ENCODE measurements at places on chromosomes 13 and 19. TPM values are rescaled to one million over a fixed set of nuclear protein-coding genes. Genes with fewer than 3 reads are reported as not detected.

Gene ATP1A3
- total RNA-seq: 3.4 TPM

Gene ZNF562
- 26.7 TPM for total RNA-seq

Gene FGF21
- total RNA-seq: not detected

Gene ZC3H4
- 114 TPM for total RNA-seq

Gene RDH13
- 23.9 TPM for total RNA-seq

Gene LGALS7B
- total RNA-seq: not detected

Gene ZNF534
- not detected for total RNA-seq

Gene ERICH6B
- not detected for total RNA-seq

Gene WDR62
- 46.0 TPM for total RNA-seq

Gene CACNG6
- total RNA-seq: not detected

Gene PTGIR
- 1.8 TPM for total RNA-seq

Gene SLC10A2
- total RNA-seq: not detected

Gene OLFM4
- total RNA-seq: not detected

GRCh38 chr19:5232798-5233505 is 107.7 kb downstream of the PTPRS start:
- no peak overlapping the region for H3K27ac ChIP-seq
- H3K4me3 ChIP-seq: no peak overlapping the region
- peaks cover 14% of the 10 kb centered on the region for H3K27me3 ChIP-seq
- H3K36me3 ChIP-seq: no peaks in the 10 kb centered on the region

GRCh38 chr19:8965887-8966286 is 44.3 kb downstream of the MUC16 start:
- no peaks in the 10 kb centered on the region for H3K27me3 ChIP-seq
- H3K4me1 ChIP-seq: no peaks in the 10 kb centered on the region
- H3K27ac ChIP-seq: no peak overlapping the region
- DNase-seq: no peak
- no peak overlapping the region for H3K4me3 ChIP-seq

DNA sequence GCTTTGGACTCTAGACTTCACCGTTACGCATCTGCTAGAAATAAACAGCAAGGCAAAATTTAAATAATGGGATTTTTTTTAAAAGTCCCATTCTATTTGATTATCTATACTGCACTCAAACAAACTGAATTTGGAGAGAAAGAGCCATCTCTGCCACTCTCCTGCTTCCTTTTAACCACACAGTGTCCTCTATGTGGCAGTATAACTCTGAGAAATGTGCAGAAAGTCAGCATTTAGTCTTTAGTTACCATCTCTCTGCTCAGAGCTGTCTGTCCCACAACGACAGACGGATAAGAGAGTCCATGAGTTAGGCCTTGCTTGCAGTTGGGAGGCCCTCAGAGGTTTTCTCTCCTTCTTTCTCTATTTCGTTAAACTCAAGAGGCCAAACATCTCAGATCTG is 21.2 kb downstream of the CCNA1 start:
- peaks cover 3% of the 10 kb centered on the region for H3K27me3 ChIP-seq
- H3K4me1 ChIP-seq: peaks cover 10% of the 10 kb centered on the region
- H3K36me3 ChIP-seq: no peaks in the 10 kb centered on the region
- H3K4me3 ChIP-seq: no peak overlapping the region
- no peak for DNase-seq
- no peak overlapping the region for H3K27ac ChIP-seq

DNA sequence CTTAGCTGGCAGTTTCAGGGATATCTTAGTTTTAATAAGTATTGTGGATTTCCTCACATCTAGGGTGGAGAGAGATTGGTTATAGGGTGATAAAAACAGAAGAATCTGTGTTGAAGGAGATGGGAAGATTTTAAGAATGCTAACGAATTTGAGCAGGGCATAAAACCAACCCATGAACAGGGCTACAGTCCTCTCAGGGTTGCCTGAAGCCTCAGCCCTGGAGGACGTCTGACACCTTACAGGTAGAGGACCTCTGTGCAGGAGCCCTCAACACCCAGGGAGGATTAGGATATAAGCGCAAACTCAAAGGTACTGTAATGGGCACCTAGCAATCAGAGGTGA is 461 bp upstream of the WASF3 start:
- no peak overlapping the region for H3K27ac ChIP-seq
- H3K4me3 ChIP-seq: no peak overlapping the region
- peaks cover 42% of the 10 kb centered on the region for H3K27me3 ChIP-seq
- H3K36me3 ChIP-seq: peaks cover 1% of the 10 kb centered on the region
- DNase-seq: no peak

- no peak for DNase-seq
- H3K36me3 ChIP-seq: no peaks in the 10 kb centered on the region
Measured at GRCh38 chr13:93953841-93954240, 525.6 kb downstream of the DCT start.

DNA sequence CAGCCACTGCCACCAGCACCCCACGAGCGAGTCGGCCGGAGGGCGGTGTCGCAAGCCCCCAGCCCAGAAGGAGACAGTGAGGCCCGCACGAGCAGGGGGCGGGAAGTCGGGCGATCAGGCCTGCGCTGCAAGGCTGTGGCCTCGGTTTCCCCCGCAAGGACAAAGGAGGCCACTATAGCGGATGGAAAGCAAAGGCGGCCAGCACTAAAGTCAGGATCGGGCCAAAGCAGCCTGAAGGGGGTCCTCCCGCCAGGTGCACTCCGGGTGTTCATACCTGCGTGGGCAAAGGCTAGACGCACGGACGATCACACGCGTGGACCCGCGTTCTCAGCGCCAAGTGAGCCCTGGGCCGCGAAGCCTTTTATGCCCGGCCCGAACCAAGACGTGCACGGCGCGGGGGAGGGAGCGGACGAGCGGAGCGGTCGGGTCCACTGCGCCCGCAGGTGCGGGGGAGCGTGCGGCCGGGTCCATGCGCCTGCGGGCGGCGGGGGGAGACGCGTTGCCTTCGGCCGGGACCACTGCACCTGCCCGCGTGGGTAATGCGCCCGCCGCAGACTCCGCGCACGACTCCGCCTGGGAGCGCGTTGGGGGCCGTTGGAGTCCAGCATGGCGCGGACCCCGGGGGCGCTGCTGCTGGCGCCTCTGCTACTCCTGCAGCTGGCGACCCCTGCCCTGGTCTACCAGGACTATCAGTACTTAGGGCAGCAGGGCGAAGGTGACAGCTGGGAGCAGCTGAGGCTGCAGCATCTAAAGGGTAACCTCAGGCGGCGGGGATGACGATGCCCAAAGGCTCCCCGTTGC is at the start of the genes PRDX2 and THSD8:
PRDX2 (minus strand) TSS at position 335 of the 801 bp plus-strand sequence. CDS start 539 bp downstream, outside the sequence.
THSD8 (plus strand) TSS at position 604 of the 801 bp plus-strand sequence; CDS start at position 607, 3 bp downstream.
- DNase-seq: peak; percentile 81
- no peaks in the 10 kb centered on the region for H3K27me3 ChIP-seq
- peaks cover 5% of the 10 kb centered on the region for H3K36me3 ChIP-seq
- peak within 1 kb of the TSS; percentile 84 for H3K27ac ChIP-seq

DNA sequence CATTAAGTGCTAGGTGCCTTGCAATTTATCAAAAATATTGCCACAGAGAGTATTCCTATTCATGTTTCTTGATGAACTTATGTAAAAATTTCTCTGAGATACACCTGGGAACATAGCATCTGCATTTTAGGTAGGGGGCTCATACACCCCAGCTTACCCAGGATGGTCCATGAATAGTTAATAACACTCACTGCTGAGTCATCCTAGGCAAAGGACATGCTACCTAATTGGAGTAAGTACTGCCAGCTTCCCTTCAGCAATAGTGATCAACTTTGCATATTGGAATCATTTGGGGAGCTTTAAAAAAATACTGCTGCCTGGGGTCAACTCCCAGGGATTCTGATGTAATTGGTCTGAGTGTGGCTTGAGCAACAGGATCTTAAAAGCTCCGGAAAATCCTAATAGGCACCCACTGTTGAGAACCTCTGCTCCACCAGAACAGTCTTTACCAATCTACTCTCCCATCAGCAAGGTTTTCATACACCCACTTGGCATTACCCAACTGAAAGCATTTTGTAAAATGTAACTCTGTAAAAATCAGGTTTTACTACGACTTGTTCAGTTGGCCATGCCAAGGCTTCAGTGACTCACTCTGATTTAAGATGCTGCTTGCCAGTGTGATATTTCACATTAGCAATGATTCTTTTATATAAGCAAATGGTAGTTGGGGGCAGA is 67.2 kb upstream of the FNDC3A start:
- peaks cover 2% of the 10 kb centered on the region for H3K4me1 ChIP-seq
- H3K36me3 ChIP-seq: no peaks in the 10 kb centered on the region
- H3K27ac ChIP-seq: no peak overlapping the region
- DNase-seq: no peak
- H3K4me3 ChIP-seq: no peak overlapping the region
- H3K27me3 ChIP-seq: peaks cover 14% of the 10 kb centered on the region

GRCh38 chr19:2355168-2356035 is 4.7 kb upstream of the TMPRSS9 start:
- no peak overlapping the region for H3K4me3 ChIP-seq
- DNase-seq: no peak
- no peaks in the 10 kb centered on the region for H3K36me3 ChIP-seq
- no peaks in the 10 kb centered on the region for H3K4me1 ChIP-seq
- peaks cover 5% of the 10 kb centered on the region for H3K27me3 ChIP-seq

- H3K4me1 ChIP-seq: peaks cover 8% of the 10 kb centered on the region
- no peak overlapping the region for H3K4me3 ChIP-seq
- no peak for DNase-seq
- H3K27me3 ChIP-seq: no peaks in the 10 kb centered on the region
- H3K27ac ChIP-seq: no peak overlapping the region
Measured at GRCh38 chr19:3604227-3604986, 2.3 kb downstream of the TBXA2R start.

GRCh38 chr19:38247734-38248268 is 8.4 kb downstream of the PPP1R14A start:
- DNase-seq: no peak
- H3K4me3 ChIP-seq: no peak overlapping the region
- H3K27me3 ChIP-seq: no peaks in the 10 kb centered on the region
- no peaks in the 10 kb centered on the region for H3K36me3 ChIP-seq
- no peak overlapping the region for H3K27ac ChIP-seq

- no peak for DNase-seq
- H3K27me3 ChIP-seq: peaks cover 63% of the 10 kb centered on the region
- no peaks in the 10 kb centered on the region for H3K36me3 ChIP-seq
- H3K27ac ChIP-seq: no peak overlapping the region
- H3K4me3 ChIP-seq: no peak overlapping the region
- peaks cover 5% of the 10 kb centered on the region for H3K4me1 ChIP-seq
Measured at GRCh38 chr19:46482631-46483030, 11.3 kb upstream of the PNMA8A start.

DNA sequence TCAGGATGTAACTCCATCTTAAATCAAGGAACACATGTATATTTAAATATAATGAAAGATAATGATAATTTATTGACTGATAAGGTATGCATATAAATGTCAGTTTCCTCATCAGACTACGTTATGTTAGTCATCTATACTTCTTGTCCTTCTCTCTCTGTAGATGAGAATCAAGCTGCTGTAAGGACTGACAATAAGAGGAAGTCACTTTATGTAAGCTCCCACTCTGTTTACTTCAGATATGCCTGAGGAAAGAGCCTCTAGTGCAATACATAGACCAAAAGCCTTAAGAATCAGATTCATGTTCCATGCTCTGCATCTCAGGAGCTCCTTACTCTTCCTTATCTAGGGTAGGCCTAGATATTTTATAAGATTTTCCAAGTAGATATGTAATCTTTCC is 9.6 kb upstream of the SLITRK6 start:
- DNase-seq: no peak
- no peaks in the 10 kb centered on the region for H3K36me3 ChIP-seq

DNA sequence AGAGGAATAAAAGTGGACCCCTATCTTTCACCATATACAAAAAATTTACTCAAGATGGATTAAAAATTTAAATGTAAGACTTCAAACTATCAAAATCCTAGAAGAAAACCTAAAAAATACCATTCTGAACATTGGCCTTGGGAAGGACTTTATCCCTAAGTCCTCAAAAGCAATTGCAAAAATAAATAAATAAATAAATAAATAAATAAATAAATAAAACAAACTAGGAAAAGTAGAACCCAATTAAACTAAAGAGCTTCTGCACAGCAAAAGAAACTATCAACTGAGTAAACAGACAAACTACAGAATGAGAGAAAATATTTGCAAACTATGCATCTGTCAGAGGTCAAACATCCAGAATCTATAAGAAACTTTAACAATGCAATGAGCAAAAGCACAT is 874.9 kb upstream of the PCDH20 start:
- H3K36me3 ChIP-seq: no peaks in the 10 kb centered on the region
- no peak for DNase-seq
- H3K27me3 ChIP-seq: no peaks in the 10 kb centered on the region
- H3K4me3 ChIP-seq: no peak overlapping the region

DNA sequence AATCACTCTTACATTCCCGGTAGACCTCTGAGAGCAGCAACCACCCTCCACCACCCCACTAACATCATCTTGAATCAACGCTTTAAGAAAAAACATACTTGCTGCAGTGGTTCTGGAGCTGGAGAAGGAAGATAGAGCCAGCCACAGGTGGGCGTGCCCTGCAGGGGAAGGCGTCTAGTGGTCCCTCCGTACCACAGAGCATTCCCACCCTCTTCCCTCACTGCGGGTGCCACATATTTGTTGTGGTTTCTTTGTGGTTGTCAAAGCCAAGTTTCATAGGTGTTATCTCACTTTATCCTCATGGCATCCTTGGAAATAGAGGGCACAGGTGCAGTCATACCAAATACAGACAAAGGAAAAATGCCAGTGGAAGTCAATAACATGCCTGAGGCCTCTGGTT is 22.2 kb downstream of the COL4A2 start:
- H3K27ac ChIP-seq: no peak overlapping the region
- H3K4me3 ChIP-seq: no peak overlapping the region
- no peak for DNase-seq
- no peaks in the 10 kb centered on the region for H3K4me1 ChIP-seq
- peaks cover 3% of the 10 kb centered on the region for H3K27me3 ChIP-seq
- H3K36me3 ChIP-seq: no peaks in the 10 kb centered on the region

GRCh38 chr13:95403349-95404140 is 102.3 kb upstream of the ABCC4 start:
- no peak for DNase-seq
- H3K36me3 ChIP-seq: no peaks in the 10 kb centered on the region
- peaks cover 8% of the 10 kb centered on the region for H3K27me3 ChIP-seq

GRCh38 chr19:42091742-42092141 is 15.8 kb downstream of the ZNF574 start:
- H3K4me1 ChIP-seq: peaks cover 35% of the 10 kb centered on the region
- H3K27me3 ChIP-seq: no peaks in the 10 kb centered on the region
- H3K4me3 ChIP-seq: no peak overlapping the region
- no peak for DNase-seq
- H3K27ac ChIP-seq: no peak overlapping the region

GRCh38 chr19:14979476-14980255 is at the start of gene SLC1A6:
SLC1A6 (minus strand) TSS chr19:14979864; CDS start chr19:14972910, 6,954 bp downstream.
- H3K27ac ChIP-seq: no peak within 1 kb of the TSS
- no peaks in the 10 kb centered on the region for H3K4me1 ChIP-seq
- DNase-seq: no peak
- peaks cover 33% of the 10 kb centered on the region for H3K27me3 ChIP-seq

DNA sequence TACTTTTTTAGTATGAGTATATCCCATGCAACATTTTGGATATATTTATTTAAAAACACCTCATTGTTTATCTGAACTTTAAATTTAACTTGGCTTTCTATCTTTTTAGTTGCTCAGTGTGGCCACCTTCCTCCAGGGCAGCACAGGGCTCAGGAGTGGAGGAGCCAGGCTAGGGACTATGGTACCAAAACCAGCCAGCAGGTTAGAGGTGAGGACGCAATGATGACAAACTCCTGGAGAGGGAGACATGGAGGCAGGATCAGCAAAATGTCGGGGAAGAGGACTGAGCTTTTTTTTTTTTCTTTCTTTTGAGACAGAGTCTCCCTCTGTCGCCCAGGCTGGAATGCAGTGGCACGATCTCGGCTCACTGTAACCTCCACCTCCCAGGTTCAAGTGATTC is 29.6 kb upstream of the CALM3 start:
- DNase-seq: no peak
- H3K36me3 ChIP-seq: no peaks in the 10 kb centered on the region
- no peak overlapping the region for H3K4me3 ChIP-seq
- no peak overlapping the region for H3K27ac ChIP-seq
- peaks cover 5% of the 10 kb centered on the region for H3K4me1 ChIP-seq
- H3K27me3 ChIP-seq: peaks cover 11% of the 10 kb centered on the region

- H3K4me3 ChIP-seq: no peak overlapping the region
- H3K27me3 ChIP-seq: no peaks in the 10 kb centered on the region
- H3K36me3 ChIP-seq: peaks cover 45% of the 10 kb centered on the region
- no peak overlapping the region for H3K27ac ChIP-seq
Measured at GRCh38 chr19:16882146-16882545, 6.7 kb upstream of the F2RL3 start.

Data from activated CD8-positive, alpha-beta memory T cell treated with anti-CD3 and anti-CD28 coated beads, Interleukin-2, amount 10 ng/mL, durations not matched to agents 7 days and 5 days (primary cell).